ENCODE measurements at places on chromosomes 12 and 14. TPM values are rescaled to one million over a fixed set of nuclear protein-coding genes. Genes with fewer than 3 reads are reported as not detected.

DNA sequence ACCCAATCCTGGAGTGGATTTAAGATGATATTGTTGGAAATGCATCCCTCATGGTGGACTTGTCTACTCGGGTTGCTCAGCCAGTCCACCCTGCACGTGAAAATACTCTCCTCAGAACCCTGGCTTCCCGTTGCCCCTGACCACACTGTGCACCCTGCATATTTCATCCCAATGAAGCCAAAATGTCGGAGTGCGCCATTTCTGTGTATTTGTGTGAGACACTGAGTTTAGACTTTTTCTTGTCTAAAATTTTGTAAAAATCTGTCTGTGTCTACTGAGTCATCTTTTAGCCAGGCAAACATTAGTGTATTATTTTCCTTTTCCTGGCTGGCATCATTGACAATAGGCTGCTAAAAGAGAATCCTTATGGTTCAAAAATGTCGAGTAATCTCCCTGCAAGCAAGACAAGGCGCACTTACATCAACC is 485 bp upstream of the PNMA1 start:
- no peak for DNase-seq

Gene LRRC43
- 0.26 TPM for total RNA-seq

DNA sequence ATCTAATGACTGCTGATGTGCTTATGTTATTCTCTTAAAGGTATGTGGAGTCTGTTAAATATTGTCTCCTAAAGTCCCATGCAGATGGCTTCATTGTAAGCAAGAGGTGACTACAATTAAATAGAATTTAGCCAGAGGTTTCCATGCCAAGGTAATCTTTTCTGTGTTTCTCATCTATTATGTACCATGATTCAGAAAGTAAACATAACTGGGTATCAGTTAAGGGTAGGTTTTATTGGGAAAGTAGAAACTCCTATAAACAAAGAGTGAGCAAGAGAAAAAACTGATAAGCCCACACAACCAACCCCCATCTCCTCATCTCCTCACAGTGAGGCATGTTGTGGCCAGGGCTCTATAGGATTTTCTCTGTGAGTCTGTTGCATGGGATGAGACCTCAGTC is 611.7 kb downstream of the SNAPC1 start:
- DNase-seq: no peak

- DNase-seq: no peak
Observed at GRCh38 chr12:2212971-2213869, 160.4 kb downstream of the CACNA1C start.

DNA sequence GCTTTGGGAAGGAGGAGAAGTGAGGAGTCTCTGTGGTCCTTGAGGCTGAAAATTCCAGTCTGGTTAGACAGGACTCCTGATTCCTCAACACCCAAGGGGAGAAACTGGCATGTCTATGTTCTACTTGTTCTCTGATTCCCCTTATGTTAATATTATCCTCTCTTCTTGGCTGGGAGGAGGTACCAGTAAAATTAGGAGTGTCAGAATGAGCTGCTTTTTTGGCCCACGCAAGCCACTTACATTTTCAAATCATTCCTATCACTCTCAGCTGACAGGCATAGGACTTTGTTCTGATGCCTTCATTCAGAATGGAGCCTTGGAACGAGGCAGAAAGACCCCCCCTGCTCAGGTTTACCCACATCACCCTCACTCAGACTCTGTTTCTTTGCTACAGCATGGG is 1077.2 kb downstream of the BCL11B start:
- no peak for DNase-seq

Gene CMKLR1
- total RNA-seq: 1.5 TPM

Measured in right lobe of liver (tissue), 6 donors.